ENCODE measurements at places on chromosomes 2 and 18.

GRCh38 chr18:31154181-31154580 lies 8.5 kb downstream of the DSC1 start:
- DNase-seq = no peak

- DNase-seq = no peak
Observed at GRCh38 chr2:149781263-149781808, 193.8 kb upstream of the MMADHC start.

DNA sequence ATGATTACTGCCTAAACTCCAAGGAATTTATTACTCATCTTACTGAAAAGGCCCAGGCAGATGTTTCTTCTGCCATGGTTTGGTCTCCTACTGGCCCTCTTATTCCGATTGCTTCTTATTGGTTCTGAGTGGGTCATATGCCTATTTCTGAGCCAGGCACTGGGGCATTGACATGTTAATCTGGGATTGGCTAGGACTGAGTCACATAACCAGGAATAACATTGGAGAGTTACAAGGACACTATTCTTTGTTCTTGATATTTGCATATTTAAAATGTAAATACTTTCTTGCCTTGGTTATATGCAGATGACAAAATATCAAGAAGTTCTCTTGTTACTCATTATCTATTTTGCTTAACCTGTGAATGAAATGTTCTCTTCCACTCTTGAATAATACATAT lies 534.4 kb upstream of the SLC39A10 start:
- DNase-seq = no peak

GRCh38 chr2:234364661-234365060 lies 132.2 kb downstream of the ARL4C start:
- DNase-seq = no peak

- DNase-seq = no peak
Observed at GRCh38 chr2:117853316-117853715, 38.8 kb downstream of the DDX18 start.

GRCh38 chr2:237894986-237895543 lies 35.6 kb downstream of the RAMP1 start:
- DNase-seq = no peak

DNA sequence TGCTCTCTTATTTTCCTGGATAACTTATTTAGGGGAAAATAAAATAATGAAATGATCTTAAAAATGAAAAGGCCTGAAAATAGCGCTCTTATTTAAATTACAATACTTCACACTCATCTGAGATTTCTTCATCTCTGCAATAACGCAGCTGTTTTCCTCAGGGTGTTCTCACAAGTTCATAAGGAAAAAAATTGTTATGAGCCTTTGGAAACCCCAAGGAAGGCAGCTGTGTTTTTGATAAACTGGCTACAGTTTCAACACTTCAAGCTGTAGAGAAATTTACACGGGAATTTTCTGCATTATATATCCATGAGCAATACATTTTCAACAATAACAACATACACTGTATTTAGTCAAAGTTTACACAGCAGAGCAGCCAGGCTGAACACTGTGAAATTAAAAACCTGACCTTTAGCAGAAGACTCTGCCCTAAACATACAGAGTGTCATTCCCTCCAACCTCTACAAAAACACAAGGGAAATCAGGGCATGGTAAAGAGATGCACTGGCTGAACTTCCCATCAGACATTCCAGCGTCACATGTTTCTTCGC lies 959.6 kb downstream of the SLC4A3 start:
- no peak for DNase-seq

DNA sequence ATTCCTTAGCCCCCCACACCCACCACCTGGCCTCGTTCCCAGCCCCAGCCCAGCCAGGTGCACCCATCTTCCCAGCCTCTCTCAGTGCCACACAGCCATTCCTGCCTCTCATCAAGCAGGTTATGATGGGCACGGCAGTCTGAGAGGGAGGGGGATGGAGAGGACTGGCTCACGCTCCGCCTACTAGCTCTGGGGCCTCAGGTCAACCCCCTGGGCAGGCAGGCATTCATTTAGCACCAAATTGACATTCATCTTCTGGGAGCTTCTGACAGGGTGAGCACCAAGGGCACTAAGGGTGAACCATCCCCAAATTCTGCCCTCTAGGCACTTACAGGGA lies 66.2 kb upstream of the FOSL2 start:
- DNase-seq = no peak

DNA sequence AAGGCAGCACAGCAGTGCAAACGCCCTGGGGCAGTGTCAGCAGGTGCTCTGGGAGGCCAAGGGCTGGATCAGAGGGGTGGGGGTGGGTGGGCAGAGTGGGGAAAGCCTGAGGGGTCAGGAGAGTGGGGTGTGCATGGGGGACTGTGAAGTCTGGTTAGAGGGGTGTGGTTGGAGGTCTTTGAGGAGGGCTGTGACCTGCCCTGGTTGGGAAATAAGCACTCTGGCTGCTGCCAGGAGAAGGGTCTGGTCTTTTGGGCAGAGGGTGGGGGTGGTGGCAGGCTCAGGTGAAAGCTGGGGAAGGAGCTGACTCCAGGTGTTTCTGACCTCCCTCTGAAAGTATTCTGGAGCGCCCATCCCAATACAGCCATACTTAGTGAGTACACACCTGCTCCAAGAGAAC lies 4.2 kb downstream of the ALPI start:
- no peak for DNase-seq

- DNase-seq = no peak
Observed at GRCh38 chr2:227805578-227805977, 8.1 kb upstream of the CCL20 start.

DNA sequence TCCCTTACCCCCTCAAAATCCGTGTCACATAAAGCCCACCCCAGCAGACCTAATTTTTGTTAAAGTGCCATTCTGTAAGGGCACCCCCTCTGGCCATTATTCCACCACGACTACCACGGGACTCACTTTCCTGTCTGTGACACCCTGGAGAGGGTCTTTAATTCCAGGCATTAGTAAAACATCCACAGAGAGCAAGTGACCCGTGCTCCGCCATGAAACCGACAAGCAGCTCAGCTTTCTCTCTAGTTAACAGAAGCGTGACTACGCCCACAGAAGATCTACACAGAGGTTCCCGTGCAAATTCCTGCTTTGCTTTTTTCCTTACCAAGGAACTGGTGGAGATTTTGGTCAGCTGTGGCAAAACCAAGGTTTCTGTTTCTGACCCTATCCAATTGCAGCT lies 4.4 kb downstream of the SIGLEC15 start:
- DNase-seq = no peak

GRCh38 chr2:127705391-127706065 lies 4.2 kb downstream of the SFT2D3 start:
- no peak for DNase-seq

- DNase-seq = no peak
Observed at GRCh38 chr18:3238742-3239141, 8.9 kb upstream of the MYL12A start.

DNA sequence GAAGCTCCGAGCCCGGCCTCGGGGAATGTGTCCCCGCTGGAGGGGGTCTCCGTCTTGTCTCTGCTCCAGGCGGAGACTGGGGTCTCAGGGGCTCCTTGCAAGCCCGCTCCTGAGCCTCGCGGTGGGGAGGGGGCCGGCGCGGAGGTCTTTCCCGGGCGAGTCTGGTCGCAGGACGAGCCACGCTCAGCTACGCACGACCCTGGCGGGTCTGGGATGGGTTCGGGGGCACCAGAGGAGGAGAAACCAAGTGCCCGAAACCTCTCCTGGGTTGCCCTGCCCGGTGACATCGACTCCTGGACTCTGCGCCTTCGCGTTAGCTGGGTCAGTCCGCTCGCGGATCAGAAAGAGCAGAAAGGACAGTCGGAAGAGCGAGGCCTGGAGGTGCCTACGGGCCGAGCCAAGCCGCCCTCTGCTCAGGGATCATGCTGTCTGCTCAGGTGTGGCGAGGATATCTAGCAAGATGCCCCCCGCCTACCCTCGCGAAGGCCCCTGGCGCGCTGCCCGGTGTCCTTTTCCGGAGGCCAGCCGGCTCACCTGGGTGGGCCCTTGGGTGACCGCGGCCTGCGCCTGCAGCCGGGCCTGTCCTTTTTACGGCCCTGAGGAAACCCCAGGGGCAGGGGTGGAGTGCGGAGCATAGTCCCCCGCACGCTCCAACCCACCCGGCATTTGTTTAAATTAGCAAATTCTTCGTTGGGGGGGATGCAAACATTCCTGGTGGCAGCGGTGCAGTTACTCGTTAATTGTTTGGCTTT lies 58.7 kb downstream of the SNORC start:
- no peak for DNase-seq

DNA sequence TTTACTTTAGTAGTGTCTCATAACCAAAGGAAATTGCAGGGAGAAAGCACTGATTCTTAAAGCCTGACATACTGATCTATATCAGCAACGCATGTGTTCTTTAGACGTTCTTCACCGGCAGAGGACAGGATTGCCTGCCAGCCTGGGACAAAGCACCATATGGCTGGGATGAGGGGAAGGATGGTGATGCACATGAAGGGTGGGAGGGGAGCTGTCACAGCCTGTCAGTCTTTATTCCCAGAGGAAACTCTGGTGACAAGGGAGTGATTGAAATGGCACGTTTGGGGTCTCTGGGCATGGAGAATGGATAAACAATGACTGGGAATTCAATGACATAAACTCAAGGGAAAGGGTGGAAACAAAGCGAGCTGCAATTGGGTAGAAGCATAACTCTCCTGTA lies 808.1 kb downstream of the DCC start:
- DNase-seq = no peak

- DNase-seq = no peak
Observed at GRCh38 chr2:112580084-112580483, 4.3 kb upstream of the CHCHD5 start.

- DNase-seq = no peak
Observed at GRCh38 chr2:60710707-60711106, 45.4 kb upstream of the PAPOLG start.

- no peak for DNase-seq
Observed at GRCh38 chr2:39335930-39336329, 92.2 kb upstream of the CDKL4 start.

- no peak for DNase-seq
Observed at GRCh38 chr18:48575301-48575657, 36.4 kb downstream of the CTIF start.

DNA sequence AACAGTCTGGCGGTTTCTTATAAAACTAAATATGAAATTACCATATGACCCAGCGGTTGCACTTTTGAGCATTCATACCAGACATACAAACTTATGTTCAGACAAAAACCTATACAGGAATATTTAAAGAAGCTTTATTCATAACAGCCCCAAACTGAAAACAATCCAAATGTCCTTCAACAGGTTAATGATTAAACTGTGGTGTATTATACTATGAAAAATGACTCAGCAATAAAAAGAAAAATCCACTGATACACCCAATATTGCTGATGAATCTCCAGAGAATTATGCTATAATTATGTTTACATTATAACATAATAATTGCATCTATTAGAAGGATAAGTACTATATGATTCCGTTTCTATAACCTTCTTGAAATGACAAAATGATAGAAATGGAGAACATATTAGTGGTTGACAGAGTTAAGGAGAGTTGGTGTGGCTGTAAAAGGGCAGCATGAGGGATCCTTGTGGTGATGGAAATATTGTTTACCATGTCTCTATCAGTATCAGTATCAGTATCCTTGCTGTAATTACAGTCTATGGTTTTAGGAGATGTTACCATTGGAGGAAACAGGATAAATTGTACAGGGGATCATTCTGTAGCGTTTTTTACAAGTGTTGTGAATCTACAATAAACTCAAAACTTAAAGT lies 127.1 kb downstream of the DSC3 start:
- no peak for DNase-seq

- DNase-seq = no peak
Observed at GRCh38 chr2:108858894-108859293, 72.3 kb downstream of the CCDC138 start.

GRCh38 chr18:12336171-12336613 lies 28.2 kb downstream of the TUBB6 start:
- DNase-seq = no peak

DNA sequence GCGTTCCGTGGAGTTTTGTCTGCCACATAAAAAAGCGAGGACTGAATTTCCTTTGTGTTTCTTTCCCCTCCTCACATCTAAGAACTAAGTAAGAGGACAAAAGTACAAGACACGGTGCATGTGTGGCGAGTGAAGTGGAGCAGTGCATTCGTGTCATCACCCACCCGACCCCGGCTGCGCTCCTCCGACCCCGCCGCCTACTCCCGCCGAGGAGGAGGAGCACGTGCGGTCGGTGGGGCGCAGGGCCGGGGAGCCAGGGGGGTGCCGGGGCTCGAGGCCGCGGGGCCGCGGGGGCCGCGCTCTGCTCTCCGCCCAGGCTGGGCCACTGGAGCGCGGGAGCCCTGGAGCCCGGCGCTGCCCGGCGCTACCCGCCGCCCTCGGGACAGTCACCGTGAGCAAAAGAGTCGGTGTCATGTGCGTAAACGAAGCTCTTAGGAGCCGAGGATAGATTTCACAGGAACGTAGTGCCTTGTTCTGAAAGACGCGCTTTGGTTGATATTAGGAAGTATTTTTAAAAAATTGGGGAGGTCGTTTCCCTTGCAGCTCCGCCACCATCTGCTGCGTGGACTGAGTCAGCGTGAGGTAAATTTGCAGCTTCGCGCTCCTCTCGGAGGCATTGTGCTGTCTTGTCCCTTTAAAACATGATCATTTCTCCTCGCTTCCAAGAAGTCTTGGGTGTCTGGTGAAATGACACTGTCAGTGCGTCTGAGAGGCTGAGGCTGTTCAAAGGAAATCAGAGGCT lies 11.0 kb downstream of the TBR1 start:
- no peak for DNase-seq

DNA sequence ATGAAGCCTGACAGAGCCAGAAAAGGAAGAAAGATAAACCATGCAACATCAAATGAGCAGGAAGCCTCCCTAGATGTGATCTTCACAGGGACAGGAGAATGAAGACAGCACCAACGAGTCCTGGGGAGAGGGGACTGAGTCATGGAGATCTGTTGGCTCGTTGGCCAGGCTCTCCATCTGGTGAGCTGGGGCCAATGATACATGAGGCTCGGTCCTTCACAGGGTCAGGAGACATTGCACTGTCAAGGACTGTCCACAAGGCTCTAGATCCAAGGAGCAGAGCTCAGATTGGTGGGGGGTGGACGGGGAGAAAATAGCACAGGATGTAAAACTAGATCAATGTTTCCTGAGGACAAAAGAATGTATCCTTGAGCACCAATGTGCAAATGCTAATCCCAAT lies 735 bp downstream of the CD207 start:
- no peak for DNase-seq

Measured in activated CD8-positive, alpha-beta memory T cell treated with anti-CD3 and anti-CD28 coated beads for 48 hours (primary cell).